Activated naive CD4-positive, alpha-beta T cell treated with anti-CD3 and anti-CD28 coated beads, Interleukin-2, amount 10 ng/mL, durations not matched to agents 7 days and 5 days (primary cell): ENCODE measurements at places on chromosomes 1 and 21.

DNA sequence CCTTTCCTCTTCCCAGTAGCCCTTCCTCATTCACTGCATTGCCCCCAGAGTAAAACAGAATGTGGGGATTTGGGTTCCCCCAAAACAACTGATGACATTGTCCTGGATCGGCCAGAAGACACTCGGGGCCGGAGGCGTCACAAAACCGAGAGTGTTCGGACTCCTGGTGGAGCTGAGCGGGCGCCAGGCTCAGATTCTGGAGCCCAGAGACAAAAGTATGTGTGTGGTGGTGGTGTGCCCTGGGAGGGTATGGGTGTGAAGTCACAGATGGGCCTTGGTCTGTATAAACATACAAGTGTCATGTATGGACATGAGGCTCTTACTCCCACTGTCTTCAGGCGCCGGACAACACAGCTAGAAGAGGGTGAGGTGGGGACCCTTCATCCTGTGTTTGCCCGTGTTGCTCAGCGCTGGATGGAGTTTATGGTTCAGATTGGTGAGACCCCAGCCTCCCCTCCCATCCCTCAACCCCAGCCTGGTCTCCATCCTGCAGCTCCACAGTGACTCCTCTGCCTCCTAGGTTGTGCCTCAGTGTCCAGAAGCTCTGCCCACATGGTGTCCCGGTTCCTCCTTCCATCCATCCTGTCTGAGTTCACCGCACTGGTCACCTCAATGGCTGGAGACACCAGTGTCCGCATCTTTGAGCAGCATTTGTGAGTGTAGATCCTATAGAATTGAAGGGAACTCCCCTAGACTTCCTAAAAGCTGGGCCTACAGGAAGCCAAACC, 12.4 kb downstream of the HYI start:
- no peak overlapping the region for H3K4me3 ChIP-seq
- H3K27me3 ChIP-seq = no peaks in the 10 kb centered on the region
- H3K4me1 ChIP-seq = no peaks in the 10 kb centered on the region
- H3K27ac ChIP-seq = no peak overlapping the region

DNA sequence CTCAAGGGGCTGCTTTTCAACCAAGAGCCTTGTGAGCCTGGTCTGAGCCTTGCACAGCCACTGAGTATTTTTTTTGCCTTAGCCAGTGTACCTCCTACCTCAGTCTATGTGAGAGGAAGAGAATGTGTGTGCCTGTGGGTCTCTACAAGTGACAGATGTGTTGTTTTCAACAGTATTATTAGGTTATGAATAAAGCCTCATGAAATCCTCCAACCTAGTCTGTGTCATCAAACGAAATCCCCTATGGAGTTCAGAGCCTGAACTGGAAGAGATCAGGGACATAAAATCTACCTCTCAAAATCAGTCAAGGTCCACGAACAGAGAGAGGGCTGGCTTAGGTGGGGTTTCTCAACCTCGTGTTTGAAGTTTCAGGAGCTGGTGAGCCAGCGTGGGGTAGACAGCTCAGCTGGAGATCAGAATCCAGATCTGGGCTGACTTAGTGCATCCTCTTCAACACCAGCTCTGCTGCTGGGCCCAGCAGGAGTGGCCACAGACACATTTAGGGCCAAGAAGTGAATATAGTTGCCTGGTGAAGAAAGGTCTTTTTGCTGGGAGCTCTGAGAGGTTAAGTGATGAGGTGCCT, 8.2 kb downstream of the XKR8 start:
- no peak for DNase-seq
- H3K4me1 ChIP-seq = peaks cover 26% of the 10 kb centered on the region
- H3K27me3 ChIP-seq = no peaks in the 10 kb centered on the region
- H3K36me3 ChIP-seq = peaks cover 39% of the 10 kb centered on the region
- H3K27ac ChIP-seq = no peak overlapping the region
- H3K4me3 ChIP-seq = no peak overlapping the region

DNA sequence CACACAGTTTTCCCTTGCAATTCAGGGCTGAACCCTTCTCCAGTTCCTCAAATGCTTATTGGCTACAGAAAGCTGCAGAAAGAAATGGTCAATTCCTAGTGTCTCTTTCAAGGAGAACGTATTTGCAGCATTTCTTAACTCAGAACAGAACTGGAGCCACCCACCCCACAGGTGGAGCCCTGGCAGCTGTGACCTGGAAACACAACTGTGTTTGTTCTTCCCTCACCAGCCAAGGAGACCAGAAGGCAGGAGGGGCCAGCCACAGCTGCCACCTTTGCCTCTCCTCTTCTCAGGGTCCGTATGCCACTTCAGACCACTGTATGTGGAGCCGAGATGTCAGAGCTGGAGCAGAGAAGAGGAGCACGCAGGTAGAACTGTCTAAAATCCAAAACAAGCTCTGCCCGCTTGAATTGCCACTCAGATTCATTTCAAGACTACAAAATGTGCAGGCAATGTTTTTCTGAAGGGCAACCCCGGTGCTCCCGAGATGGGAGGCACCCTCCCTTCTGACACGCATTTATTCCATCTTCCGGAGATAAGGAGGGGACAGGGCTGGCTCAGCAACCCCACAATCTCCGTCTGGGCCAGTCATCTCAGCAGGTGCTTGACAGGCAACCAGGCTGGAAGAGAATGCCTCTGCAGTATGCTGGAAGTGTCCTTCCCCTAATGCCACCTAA, 16.7 kb downstream of the CD247 start:
- peaks cover 79% of the 10 kb centered on the region for H3K36me3 ChIP-seq
- H3K4me1 ChIP-seq = peaks cover 97% of the 10 kb centered on the region
- H3K27ac ChIP-seq = peak overlapping the region; percentile 88
- H3K27me3 ChIP-seq = no peaks in the 10 kb centered on the region

DNA sequence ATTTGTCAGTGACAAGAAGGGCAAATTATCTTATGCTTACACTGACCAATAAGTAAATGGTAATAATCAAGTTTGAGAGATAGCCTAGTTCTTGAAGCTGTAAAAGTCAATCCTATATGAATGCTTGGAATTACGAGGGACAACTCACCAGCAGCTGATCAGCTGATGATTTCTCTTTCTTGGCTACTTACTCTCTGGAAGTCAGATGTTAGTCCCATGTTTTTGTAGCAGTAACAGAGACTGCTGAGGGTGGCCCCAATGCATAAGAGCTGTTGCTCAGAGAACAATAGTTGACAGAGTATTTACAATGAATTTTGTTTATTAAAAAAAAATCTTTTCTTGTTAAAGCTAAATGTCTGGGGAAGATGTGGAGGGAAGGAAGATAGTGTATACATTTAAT, 39.3 kb downstream of the CD160 start:
- H3K27me3 ChIP-seq = no peaks in the 10 kb centered on the region
- H3K27ac ChIP-seq = no peak overlapping the region
- H3K4me3 ChIP-seq = no peak overlapping the region
- peaks cover 64% of the 10 kb centered on the region for H3K36me3 ChIP-seq

DNA sequence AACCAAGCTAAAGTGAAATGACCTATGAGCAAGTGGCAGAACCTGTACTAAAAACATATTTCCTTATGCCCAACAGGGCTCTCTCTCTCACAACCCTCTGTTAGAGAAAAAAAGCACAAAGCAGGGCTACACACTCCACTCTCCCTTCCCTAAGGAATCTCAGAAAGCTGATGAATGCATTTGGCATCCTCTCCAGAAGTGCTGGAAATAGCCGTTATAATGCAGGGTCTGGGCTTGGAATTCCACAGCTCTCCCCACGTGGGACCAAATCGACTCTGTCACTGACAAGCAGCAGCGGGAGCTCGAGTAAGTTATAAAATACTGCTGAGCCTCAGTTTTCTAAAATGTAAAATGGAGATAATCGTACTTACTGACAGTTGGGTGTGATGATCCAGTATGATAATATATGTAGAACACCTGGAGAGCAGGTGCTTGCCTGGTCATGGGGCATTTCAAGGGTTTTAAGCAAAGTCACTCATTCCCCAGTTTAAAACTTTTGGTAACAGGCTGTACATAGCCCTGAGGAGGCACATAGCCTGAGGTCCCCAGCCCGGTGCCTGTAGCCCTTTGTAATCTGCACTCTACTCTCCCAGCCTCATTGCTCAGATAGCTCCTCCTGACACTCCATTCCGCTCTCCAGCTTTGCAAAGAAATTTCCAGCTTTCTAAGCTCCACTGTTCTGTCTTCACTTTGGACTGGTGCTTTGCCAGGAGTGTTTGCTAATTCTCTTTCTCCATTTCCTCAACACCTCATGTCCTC, 175.6 kb upstream of the DAB1 start:
- H3K36me3 ChIP-seq = no peaks in the 10 kb centered on the region
- DNase-seq = no peak
- no peak overlapping the region for H3K4me3 ChIP-seq
- no peak overlapping the region for H3K27ac ChIP-seq
- no peaks in the 10 kb centered on the region for H3K4me1 ChIP-seq
